ENCODE measurements at places on chromosomes 7 and 10. TPM values are rescaled to one million over a fixed set of nuclear protein-coding genes. Genes with fewer than 3 reads are reported as not detected.

DNA sequence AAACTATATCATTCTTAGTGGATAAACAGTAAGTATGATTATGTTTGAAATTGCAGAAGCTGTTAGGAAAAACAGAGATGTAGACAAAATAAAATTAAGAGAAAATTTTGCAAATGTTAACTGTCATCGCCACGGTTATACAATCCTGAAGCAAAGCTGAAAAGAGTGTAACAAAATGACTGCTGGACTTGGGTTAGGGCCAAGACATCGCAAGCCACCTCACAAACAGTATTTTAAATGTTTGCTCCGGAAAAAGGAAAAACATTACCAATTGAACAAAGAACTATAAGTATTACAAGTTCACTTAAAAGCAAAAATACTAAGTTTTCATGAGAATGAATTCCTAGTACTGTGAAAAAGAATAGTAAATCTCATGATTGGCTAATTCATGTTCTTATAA lies 60.0 kb downstream of the FAM13C start:
- DNase-seq = no peak

BTAF1 gene
- 75.4 TPM for total RNA-seq

- no peak for DNase-seq
Measured at GRCh38 chr7:81433692-81434331, 336.0 kb downstream of the HGF start.

GRCh38 chr10:119026301-119027110 lies 3.0 kb upstream of the NANOS1 start:
- no peak for DNase-seq

- DNase-seq = no peak
Measured at GRCh38 chr10:104109908-104110662, 11.9 kb upstream of the SFR1 start.

GRCh38 chr10:91034042-91034441 lies 113.2 kb upstream of the ANKRD1 start:
- peak; percentile 53 for DNase-seq

GRCh38 chr7:153886506-153887441 lies 165.4 kb upstream of the DPP6 start:
- DNase-seq = no peak

SLC18A3 gene
- not detected for total RNA-seq

DNA sequence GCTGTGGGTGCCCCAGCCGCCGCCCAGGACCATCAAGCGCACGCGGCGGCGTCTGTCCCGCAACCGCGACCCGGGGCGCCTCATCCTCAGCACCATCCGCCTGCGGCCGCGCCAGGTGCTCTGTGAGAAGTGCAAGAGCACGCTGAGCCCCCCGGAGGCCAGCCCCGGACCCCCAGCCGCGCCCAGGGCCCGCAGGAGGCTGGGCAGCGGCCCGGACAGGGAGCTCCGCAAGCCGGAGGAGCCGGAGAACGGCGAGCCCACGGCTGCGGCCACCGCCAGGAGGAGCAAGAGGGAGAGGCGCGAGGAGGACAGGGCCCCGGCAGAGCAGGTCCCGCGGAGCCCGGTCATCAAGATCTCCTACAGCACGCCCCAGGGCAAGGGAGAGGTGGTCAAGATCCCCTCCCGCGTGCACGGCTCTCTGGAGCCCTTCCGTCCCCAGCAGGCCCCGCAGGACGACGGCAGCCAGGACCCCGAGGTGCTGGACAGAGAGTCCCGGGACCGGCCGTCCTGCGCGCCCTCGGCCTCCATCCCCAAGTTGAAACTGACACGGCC lies 8.0 kb downstream of the PWWP2B start:
- no peak for DNase-seq

DNA sequence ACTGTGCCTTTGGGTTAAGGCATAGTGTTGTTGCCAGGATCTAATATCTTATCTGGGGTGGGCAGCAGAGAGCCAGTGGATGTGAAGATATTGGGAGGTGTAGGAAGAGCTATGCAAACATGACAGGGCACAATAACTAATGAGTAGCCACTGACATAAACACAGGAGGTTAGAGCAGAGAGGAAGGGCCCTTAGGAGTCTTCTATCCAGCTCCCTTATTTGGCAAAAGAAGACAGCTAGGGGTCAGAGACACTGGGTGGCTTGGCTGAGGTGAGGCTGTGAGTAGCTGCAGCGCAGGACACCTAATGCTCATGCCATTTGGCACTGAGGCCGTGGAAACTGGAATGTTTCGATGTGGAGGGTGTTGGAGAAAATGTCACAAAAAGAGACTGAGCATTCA lies 176.3 kb upstream of the TCF7L2 start:
- no peak for DNase-seq

GRCh38 chr7:39633563-39634477 lies 10.4 kb downstream of the RALA start:
- peak; percentile 75 for DNase-seq

GRCh38 chr7:152395112-152395511 lies 40.7 kb downstream of the KMT2C start:
- DNase-seq = no peak

CFAP46 gene
- total RNA-seq = not detected

SNCG gene
- total RNA-seq = not detected

DNA sequence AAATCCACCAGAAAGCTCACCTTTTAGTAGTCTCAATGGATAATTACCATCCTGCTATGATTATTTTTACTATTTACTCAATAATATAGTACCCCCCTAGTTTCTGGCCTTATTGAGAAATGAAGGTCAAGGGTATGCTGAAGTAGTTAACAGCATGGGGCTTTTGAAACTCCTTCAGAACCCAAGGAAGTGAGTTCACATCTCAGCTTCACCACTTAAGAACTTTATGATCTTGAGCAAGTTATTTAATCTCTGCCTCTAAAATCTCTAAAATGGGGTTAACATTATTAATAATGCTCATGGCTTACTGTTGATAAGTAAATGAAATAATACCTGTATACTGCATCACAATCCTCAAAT lies 5.8 kb downstream of the MTPN start:
- no peak for DNase-seq

CALCR gene
- total RNA-seq = not detected

DNA sequence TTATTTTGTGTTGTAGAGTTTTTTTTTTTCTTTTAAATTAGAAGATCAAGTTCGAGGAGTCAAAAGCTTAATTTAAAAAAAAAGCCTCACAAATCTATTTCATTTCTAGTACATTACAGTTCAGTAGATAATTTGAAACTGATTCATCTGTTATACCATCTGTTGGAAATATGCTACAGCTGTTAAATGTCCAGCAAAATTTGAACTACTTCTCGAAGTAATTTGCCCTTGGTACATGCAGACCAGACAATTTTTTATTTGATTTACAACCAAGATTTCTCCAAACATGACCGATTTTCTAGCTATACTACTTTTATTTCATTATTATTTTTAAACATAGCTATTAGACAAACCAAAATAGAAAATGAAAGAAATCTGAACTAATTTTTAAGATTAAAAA lies 647.9 kb downstream of the CNTNAP2 start:
- no peak for DNase-seq

DNA sequence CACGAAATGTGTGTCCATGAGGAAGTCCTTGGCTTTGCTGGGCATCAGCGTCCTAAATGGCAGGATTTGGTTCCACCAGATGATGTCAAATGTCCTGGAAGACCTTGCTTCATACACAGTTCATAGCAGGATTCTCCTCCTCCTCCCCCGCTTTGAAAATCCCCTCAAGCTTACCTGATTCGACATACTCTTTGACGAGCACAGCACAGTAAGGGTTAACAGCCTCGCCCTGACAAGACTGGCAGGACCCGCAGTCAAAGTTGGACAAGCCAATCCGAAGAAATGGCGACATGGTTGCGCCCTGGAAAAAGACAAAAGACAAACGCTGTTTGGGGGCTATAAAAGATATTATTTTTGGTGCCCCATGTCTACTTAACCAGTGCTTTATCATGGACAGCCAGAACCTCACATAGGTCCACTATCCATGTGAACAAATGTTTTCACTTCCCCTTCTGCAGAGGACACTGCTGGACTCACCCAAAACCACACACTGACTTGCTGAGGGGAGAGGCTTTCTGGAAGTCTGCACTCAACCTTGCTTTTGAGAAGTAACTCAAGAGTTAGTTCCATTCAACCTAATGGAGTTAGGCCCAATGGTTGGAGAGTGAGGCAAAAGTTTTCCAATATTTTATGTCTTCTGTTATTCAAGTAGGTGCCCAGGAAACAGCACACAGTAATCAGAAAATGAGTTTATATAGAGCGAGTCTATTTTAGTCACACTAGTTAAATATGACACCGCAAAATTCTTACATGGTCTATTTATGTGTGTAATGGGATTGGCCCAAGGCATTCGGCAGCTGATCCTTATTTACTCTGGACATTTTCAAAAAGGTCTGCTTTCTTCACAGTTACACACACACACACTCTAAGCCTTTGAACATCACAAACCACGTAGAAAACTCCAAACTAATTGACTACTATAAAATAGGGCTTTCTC lies 65.0 kb downstream of the PRKCQ start:
- no peak for DNase-seq

DNA sequence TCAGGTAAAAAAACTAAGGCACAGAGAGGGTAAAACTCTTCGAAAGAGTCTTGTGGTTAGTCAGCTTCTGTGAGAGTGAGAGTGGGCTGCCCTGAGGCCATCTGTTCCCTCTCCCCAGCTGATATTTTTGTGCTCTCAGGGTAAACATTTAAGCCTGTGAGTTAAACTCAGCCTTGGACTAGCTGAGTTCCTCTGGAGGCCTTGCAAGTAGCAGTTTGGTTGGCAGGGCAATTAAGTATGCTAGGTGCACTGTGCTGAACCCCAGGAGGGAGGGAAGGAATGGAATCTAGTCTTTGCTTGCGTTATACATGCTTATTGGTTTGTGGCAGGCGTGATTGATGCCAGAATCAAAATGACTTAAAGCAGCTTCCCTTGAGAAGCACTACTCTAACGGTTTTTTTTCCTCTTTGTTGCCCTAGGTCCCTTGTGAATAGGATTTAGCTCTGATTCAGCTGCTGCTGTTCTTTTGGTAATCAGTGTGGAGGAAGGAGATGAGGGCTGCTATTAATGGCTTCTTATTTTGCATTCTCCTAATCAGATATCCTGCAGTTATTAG lies 140.2 kb downstream of the AUTS2 start:
- no peak for DNase-seq

DNA sequence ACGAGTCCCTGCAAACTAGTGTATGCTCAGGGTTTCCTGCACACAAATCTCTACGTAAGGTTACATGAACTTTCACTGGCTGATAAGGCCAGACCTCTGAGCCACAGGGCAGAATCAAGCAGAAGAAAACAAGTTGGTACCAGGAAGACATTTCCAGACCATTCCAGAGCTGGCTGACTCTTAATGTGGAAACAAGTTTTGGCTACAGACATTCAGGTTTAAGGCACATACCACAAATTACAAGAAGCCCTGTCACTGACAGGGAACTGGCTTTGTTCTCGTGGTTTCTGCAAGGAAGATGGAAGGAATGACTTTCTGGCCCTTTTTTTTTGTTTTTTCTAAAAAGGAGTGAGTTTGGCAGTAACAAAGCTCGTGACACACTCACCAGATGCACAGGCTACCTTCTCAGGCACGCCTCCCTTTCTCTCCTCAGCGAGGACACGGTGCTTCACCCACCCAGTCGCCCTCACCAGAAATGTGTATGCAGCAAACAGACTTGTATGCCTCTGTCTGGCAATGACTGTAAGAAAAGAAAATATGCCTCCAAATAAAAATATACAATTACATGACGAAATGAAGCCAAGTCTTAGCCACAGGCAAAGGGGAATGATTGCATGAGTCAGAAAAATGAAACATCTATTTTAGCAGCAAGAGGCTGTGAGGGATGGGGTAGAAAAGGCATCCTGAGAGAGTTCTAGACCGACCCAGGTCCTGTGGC lies 22.6 kb downstream of the PLAC9 start:
- DNase-seq = no peak

NUTM2A gene
- total RNA-seq = 0.86 TPM

DNA sequence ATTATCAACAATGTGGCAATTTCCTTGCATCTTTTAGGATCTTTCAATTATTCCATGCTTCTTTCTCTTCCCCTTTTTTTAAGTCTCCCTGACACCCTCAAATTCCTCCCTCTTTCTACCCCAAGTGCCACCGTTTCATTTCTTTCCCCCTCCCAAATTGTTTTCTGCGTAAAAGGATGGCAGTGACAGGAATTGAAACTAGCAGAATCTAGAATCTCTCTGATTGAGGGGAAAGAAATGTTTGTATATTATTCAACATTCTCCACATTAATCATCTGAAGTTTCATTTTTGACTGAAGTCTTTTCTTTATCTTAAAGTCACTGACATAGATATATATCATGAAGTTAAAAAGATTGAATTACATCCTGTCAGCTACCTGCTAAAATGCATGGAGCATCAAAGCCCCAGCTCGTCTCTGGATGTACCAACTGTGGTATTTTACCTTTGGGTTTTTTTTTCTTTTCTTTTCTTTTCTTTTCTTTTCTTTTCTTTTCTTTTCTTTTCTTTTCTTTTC lies 633.5 kb downstream of the SORCS3 start:
- no peak for DNase-seq

OR9A2 gene
- not detected for total RNA-seq

GRCh38 chr10:132282667-132283603 lies 24.8 kb downstream of the STK32C start:
- DNase-seq = no peak

GRCh38 chr7:45026984-45027773 lies 27.2 kb downstream of the CCM2 start:
- DNase-seq = peak; percentile 18

All from CD4-positive, CD25-positive, alpha-beta regulatory T cell (primary cell).